ENCODE measurements at places on chromosomes 3 and 15.

GRCh38 chr15:69093127-69093526 is 67.3 kb upstream of the GLCE start:
- no peak for DNase-seq

- no peak for DNase-seq
Measured at GRCh38 chr3:13075318-13075717, 2.1 kb upstream of the IQSEC1 start.

DNA sequence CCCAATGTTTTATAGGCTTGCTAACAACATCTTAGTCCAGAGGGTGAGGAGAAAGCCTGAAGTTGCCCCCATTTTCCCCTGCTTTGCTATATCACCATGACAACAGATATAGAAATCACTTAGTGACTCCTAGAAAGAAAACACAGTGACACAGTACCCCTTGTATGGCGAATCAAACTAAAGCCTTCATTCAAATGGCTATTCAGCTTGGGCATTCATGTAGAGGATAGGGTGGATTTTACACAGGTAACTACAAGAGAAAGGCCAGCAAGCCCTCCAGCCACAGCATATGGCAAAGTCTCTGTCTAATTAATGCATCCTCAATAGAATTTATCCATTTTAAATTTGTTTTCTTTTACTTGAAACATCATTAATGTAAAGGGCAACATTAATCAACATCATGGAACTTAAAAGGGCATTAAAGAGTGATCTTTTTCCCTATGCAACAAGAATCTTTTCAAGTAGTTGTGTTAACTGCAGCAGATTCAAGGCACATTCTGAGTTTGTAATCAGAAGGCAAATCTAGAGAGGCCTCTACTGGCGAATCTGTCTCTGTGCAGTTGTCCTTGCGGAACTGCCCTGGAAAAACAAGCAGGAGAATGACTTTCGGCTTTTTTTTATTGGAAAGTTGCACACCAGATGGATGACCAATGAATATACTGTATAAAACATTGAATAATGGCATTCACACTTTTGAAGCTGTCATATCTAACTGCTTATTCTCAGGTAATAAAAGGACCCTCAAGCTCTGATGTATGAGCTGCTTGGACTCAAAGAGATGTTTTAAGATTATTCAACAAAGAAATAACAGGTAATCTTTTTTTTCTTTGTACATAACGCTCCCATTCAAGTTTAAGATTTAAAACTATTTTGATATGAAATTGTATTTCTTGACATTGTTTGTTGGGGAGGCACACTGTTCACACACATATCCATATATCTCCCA is 621.7 kb upstream of the AGTR1 start:
- peak; percentile 66 for DNase-seq

GRCh38 chr3:157239082-157239704 is 79.2 kb upstream of the CCNL1 start:
- DNase-seq, result peak; percentile 59

DNA sequence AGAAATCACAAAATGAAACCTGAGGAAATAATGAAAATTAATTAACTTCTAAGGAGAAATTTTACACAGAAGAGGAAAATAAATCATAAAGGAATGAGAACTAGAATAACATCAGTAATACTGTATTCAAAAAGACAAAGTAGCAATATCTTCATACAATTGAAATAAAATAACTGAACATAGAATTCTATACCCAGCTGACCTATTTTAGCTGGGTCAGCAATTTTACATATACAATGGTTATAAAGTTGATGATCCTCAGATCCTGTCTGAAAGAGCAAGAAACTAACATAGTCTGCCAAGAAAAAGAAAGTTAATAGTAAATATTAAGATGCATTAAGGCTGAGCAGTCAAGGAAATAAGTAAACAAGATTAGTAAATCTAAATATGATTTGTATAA is 93.0 kb upstream of the P3H2 start:
- no peak for DNase-seq

GRCh38 chr3:37642670-37643598 is 218.7 kb upstream of the CTDSPL start:
- DNase-seq, result no peak

GRCh38 chr15:23050708-23051107 is 11.3 kb upstream of the TUBGCP5 start:
- DNase-seq, result no peak

GRCh38 chr3:156608601-156609514 is 53.9 kb upstream of the SSR3 start:
- DNase-seq, result no peak

- no peak for DNase-seq
Measured at GRCh38 chr3:195699388-195699771, 21.4 kb upstream of the MUC20 start.

- no peak for DNase-seq
Measured at GRCh38 chr3:20060974-20061685, 20.9 kb downstream of the KAT2B start.

DNA sequence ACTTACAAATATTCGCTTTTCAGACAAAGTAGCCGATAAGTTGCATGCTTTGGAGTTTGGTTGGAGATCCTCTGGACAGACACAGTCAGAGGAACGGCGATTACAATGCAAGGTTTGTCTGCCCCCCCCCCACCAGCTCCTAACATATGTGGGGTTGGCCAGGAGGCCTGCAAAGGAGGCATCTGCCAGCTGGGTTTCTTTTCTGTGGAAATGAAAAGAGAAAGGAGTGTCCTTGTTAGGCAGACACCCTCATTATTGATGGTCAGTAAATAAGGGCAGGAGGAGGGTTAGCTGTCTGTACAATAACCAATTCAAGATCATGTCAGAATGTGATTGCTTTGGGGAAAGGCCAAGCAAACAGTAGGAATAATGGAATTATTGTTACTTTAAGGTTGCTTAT is 49.1 kb downstream of the TLNRD1 start:
- peak; percentile 90 for DNase-seq

- no peak for DNase-seq
Measured at GRCh38 chr15:77681362-77681761, 48.6 kb upstream of the LINGO1 start.

- no peak for DNase-seq
Measured at GRCh38 chr3:171056528-171056927, 30.0 kb upstream of the SLC2A2 start.

DNA sequence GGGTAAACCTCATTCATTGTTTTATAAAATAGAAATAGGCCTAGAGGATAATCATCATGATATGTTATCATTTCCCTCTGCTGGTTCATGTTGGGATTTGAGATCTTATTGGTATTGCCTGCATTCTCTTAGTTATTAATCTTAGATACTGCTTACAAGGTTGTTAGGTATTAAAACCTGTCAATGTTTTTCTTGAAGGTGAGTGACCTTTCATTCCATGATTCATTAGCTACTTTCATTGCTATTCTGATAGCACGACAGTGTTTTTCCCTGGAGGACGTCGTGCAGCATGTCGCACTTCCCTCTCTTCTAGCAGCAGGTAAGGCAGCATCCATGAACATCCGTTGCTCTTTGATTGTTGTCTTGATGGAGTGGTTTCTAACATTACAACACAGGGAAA is 17.1 kb downstream of the P2RY12 start:
- DNase-seq, result no peak

- peak; percentile 64 for DNase-seq
Measured at GRCh38 chr3:104460477-104461406, 906.0 kb upstream of the ALCAM start.

- DNase-seq, result no peak
Measured at GRCh38 chr3:101701696-101702634, 15.4 kb upstream of the RPL24 start.

DNA sequence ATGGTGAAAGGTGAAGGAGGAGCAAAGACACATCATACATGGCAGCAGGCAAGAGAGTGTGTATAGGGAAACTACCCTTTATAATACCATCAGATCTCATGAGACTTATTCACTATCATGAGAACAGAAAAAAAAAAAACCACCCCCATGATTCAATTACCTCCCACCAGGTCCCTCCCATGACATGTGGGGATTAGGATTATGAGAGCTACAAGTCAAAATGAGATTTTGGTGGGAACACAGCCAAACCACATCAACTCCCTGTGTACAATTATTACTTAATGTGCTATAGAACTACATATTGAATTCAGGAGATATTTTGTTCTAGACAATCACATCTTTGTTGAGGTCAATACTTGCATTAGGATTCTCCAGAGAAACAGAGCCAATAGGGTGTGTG is 313.4 kb downstream of the CNTN6 start:
- no peak for DNase-seq

- no peak for DNase-seq
Measured at GRCh38 chr15:70857562-70858285, 3.8 kb upstream of the LARP6 start.

- DNase-seq, result no peak
Measured at GRCh38 chr3:65342084-65342683, 654.4 kb upstream of the ADAMTS9 start.

DNA sequence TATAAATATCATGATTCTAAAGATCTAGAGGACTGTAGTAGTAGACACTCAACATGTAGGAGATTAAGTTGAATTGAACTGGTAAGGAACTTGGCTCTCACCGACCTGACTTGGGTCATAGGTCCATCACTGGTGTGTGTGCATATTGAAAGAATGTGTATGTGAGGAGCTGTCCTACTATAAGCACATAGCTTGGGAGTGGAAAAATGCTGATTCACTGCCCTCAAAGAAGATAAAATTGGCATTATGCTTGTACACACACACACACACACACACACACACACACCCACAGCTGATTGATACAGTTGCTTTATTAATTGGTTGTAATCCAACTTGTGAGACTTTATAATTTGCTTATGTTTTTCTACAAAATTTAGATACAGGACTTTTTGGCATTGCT is 411.0 kb upstream of the NR2F2 start:
- DNase-seq, result no peak

- DNase-seq, result no peak
Measured at GRCh38 chr3:105606016-105606415, 239.3 kb downstream of the ALCAM start.

GRCh38 chr3:45067941-45068340 is 41.8 kb downstream of the CLEC3B start:
- DNase-seq, result no peak

DNA sequence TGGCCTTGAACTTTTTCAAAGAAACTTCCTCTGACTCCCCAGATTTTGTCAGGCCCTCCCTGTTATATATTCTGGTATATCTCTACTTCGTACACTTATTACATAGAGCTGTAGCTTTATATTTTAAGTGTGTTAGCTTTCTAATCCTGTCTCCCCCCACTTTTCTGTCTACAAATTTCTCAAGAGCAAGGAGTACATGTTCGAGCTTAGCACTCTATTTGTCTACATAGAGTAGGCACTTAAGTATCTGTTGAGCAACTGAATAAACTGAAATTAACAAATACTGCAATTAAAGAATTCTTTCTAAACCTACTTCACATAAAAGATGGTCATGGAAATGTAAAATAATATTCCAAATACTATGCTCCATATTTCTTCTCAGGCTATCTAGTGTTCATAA is 39.4 kb downstream of the UACA start:
- no peak for DNase-seq

DNA sequence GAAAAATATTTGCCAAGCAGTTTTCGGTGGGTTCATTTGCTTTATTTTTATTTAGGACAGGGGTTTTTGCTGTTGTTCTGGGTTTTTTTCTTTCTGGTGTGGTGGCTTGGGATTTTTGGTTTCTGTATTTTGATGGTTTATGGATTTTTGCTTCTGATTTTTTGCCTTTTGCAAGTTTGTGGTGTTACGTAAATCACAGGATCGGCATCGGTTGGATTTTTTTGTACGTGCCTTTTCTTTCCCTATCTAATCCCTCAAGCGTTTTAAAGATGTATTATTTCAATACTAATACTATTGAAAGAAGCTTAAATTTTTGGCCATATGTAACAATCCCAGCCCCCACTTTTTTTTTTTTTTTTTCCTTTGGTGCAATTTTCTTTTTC is 782 bp upstream of the BCL6 start:
- DNase-seq, result no peak

DNA sequence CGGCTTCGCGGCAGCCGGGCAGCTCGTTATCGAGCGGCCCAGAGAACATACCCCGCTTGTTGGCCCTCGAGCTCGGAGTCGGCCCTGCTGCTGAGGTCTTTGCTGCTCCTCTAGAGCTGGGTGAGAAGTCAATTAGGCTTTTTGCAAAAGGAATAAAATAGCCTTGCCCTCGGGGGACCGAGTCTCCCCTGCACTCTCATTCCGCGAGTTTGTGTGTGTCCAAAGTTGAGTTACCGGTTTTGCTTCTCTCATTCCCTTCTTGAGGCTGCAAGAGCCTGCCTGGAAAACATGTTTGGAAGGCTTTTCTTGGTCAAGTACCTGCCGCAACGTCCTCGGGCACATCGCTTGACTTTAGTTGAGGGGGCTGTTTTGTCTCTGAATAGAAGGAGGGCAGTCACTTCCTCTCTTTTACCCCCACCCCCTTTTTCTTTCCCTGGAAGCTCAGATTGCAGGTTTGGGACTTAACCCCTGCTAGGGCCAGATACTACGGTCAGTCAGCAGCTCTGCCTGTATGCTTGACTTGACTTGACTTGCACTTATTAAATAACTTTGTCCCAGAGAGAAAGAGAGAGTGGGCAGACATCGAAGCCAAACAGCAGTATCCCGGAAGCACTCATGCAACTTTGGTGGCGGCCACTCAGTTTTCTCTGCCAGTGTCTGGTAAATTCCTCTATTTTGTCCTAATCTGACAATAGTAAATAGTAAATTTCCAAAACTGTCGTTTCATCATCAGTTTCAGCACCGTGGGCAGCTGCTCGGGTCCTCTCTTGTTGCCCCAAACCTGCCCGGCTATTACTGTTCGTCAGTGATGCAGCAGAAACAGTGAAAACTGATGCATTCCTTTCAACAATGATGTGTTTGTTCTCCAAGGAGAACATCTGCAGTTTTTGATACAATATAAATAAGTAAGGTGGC is 609 bp downstream of the RNF13 start:
- DNase-seq, result peak; percentile 68

GRCh38 chr3:5080779-5081550 is 41.1 kb upstream of the ARL8B start:
- no peak for DNase-seq

DNA sequence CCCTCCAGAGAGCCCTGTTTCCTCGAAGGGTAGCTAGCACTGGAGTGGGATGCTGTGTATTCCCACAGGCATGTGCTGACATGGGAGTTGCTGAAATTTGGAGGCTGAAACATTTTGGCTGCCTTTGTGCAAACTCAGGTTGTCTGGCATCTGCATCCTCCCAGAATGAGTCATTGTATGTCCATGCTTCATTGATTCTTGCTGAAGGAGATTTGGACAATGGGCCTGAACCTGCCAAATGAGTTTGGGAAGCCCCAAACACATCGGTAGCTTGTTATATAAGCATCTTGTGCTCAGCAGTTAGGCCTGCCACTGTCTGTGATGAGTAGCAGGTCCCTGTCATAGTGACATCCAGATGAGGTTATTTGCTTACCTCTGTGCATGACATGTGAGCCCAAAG is 160.0 kb downstream of the IL5RA start:
- no peak for DNase-seq

GRCh38 chr3:108053067-108053466 is 37.8 kb downstream of the CD47 start:
- DNase-seq, result no peak

DNA sequence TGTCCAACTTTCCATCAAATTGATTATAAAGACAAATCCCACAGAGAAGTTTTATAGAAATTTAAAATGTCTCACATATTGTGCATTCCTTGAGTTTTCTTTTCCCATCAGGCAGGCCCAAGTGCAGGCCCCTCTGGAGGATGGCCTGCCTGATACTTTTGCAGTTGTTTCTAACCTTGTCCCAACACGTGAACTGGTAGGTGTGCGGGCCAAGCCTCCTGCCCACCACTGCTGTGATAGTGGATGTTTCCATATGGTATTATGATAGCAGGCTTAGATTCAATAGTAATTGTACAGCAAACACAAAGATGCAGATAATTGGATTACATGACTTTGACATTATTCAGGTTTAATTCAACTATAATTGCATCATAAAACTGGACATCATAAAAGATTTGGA is 1.4 kb downstream of the P2RY12 start:
- DNase-seq, result no peak

GRCh38 chr3:117019082-117019713 is 309.6 kb downstream of the TUSC7 start:
- peak; percentile 80 for DNase-seq
